ENCODE measurements at places on chromosomes 7 and 10.

GRCh38 chr10:42609872-42610271 lies 28.5 kb downstream of the ZNF33B start:
- DNase-seq, result no peak

- no peak for DNase-seq
Measured at GRCh38 chr7:14637968-14638367, 264.6 kb downstream of the DGKB start.

DNA sequence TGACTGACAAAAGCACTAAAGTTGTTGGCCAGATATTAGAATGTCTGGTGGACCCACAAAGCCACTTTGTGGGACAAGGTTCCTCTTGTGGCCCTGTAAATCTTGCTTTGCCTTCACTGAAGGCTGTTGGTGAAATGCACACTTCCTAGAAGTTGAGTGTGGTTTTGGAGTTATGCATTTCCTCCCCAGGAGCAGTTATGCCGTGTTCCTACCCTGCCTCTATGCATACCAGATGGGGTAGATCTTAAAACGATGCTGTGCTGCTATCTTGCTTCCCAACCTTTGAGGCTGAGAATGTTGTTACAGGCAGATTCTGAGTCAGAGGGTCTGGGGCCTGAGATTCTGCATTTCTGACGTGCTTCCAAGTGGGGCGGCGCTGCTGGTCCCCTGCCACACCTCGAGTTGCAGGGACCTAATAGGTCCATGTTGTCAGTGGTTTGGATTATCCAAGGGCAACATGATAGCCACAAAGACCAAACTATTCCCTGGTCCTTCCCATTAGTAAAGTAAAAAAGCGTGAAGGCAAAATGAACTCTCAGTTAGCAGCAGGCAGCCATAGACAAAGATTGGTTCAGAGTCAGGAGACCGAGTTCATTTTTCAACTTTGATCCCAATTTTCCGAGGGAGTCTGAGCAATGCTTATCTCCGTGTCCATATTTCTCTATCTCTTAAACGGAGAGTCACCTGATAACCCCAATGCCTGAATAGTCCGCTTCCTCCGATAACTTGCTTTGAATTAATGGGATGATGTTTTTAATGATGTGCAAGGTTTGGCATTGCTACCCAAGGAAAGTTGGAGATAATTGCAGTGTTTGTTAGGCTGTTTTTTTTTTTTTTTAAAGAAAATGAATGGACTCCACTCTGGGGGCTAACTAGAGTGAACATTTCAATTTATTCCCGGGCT lies 55.8 kb downstream of the CDHR3 start:
- DNase-seq, result no peak

GRCh38 chr7:54343511-54343910 lies 198.7 kb upstream of the VSTM2A start:
- no peak for DNase-seq

GRCh38 chr7:11699666-11700065 lies 132.3 kb downstream of the THSD7A start:
- DNase-seq, result no peak

GRCh38 chr7:7701527-7701926 lies 16.9 kb downstream of the RPA3 start:
- no peak for DNase-seq

Data from NCI-H1436 treated with DMSO at 0.1 percent for 48 hours (cell line).